ENCODE measurements at places on chromosomes 13 and 19.

- no peaks in the 10 kb centered on the region for H3K27me3 ChIP-seq
- peaks cover 81% of the 10 kb centered on the region for H3K4me1 ChIP-seq
- H3K27ac ChIP-seq = peak overlapping the region; percentile 42
- H3K36me3 ChIP-seq = no peaks in the 10 kb centered on the region
Observed at GRCh38 chr19:55255618-55256423, 3.0 kb downstream of the PPP6R1 start.

DNA sequence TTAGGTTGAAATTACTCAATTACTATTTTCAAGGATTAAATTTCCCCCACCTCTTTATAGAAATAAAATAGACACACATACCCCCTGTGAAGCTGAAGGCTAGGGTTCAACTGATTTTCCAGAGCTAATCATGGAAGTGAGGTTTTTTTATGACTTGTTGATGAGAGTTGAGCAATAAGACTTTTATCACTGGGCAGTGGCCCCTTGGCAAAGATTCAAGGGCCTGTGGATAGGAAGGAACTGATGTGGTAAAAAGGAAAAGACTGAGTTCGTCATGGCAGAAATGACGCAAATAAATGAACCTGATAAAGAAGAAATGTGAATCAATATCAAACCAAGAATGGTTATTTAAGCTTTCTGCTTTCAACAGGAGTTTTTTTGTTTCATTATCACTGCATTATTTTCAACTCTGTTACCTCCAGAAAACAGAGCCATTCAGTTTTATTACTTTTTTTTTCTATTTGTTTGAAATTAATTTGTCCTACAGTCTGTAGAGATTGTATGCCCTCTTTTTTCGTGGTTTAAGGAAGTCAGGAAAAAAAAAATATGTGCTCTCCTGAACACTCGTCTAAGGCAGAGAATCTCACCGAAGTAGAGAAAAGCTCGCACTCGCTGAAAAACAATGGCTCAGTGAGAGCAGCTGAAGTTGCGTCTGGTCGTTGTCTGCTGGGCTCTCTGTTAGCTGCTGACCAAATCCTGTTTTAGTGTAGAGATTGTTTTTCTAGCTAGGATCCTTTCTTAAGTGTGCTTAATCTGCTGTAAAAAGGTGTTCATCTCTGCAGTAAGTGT, 38.9 kb downstream of the STOML3 start:
- H3K4me1 ChIP-seq = no peaks in the 10 kb centered on the region
- H3K27ac ChIP-seq = no peak overlapping the region
- H3K36me3 ChIP-seq = no peaks in the 10 kb centered on the region
- no peak for DNase-seq

GRCh38 chr19:54415901-54416673, 823 bp downstream of the TTYH1 start:
- DNase-seq = no peak
- H3K4me1 ChIP-seq = peaks cover 14% of the 10 kb centered on the region
- H3K4me3 ChIP-seq = peak overlapping the region; percentile 44
- H3K36me3 ChIP-seq = no peaks in the 10 kb centered on the region
- no peaks in the 10 kb centered on the region for H3K27me3 ChIP-seq
- H3K27ac ChIP-seq = peak overlapping the region; percentile 44

DNA sequence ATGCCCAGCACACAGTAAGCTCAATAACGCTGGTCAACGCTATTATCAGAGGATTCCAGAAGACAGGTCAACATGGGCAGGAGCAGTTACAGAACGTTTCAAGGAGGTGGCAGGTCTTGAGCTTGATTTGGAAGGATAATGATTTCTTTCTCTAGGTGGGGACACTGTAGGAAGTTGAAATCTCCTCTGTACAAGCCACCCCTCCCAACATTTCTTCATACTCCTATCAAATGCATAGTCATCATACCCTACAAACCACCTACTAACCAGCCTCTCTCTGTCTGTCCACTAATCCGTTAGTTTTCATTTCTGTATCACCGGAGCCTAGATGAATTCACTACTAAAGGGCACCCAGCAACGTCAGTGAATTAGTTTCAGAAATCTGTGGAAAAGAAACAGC, 1.3 kb downstream of the ATP7B start:
- no peak overlapping the region for H3K4me3 ChIP-seq
- no peak overlapping the region for H3K27ac ChIP-seq
- peaks cover 27% of the 10 kb centered on the region for H3K4me1 ChIP-seq
- no peaks in the 10 kb centered on the region for H3K36me3 ChIP-seq

GRCh38 chr19:4815426-4816201, 15.9 kb downstream of the TICAM1 start:
- H3K27me3 ChIP-seq = no peaks in the 10 kb centered on the region
- DNase-seq = peak; percentile 96
- H3K27ac ChIP-seq = no peak overlapping the region
- peaks cover 39% of the 10 kb centered on the region for H3K4me1 ChIP-seq
- H3K4me3 ChIP-seq = peak overlapping the region; percentile 41

- no peak overlapping the region for H3K27ac ChIP-seq
- DNase-seq = no peak
- H3K4me1 ChIP-seq = no peaks in the 10 kb centered on the region
- no peaks in the 10 kb centered on the region for H3K36me3 ChIP-seq
- H3K27me3 ChIP-seq = peaks cover 3% of the 10 kb centered on the region
Observed at GRCh38 chr19:48539503-48540096, 12.4 kb upstream of the SULT2B1 start.

DNA sequence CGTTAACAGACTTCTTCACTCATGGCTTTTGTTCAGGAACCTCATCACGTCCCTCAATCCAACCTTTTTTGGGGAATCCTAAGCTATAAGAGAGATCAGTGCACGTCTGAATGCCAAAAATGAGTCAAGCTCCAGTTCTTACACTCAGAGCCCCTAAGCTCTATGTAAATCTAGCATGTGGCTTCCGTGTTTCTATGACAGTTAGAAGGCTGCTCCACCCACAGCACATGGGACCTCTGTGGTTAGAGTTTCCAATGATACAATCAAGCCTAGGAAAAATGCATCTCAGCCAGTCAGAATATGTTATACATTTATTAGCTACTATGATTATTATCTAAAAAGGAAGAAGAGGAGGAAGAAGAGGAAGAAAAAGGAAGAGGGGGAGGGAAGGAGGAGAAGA, 135.9 kb downstream of the ENOX1 start:
- no peak overlapping the region for H3K27ac ChIP-seq
- no peak overlapping the region for H3K4me3 ChIP-seq
- H3K36me3 ChIP-seq = no peaks in the 10 kb centered on the region
- H3K27me3 ChIP-seq = no peaks in the 10 kb centered on the region

GRCh38 chr19:40598121-40598917, 2.9 kb upstream of the LTBP4 start:
- H3K4me3 ChIP-seq = peak overlapping the region; percentile 35
- no peaks in the 10 kb centered on the region for H3K36me3 ChIP-seq
- H3K27me3 ChIP-seq = peaks cover 14% of the 10 kb centered on the region
